NCI-H2081 treated with DMSO at 0.1 percent for 48 hours (cell line): ENCODE measurements at places on chromosomes 1 and 21.
A peak's percentile ranks its signal among the peaks of the same experiment; 100 is the strongest.

DNA sequence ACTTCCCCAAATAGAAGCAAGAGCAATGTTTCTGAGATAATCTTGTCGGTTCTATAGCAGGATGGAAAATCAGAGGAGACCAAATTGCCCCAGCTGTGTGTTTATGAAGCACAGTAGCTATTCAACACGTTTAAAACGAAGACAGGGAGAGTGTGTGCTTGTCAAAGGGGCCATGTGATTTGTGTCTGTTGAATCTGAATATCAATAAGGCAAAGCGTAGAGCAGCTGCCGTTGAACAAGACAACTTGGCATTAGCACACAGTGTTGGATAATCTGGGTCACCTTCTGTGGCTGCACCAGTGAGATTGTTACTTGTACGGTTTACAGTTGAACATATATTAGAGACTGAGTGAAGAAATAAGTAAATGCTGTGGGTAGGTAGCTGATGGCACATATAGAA is 1.0 kb downstream of the CRB1 start:
- peak; percentile 93 for DNase-seq

- DNase-seq: no peak
These were observed 112.8 kb downstream of the RIPK4 start for GRCh38 chr21:41653954-41654491.

- DNase-seq: no peak
These were observed 39.6 kb upstream of the PALMD start for GRCh38 chr1:99606306-99606705.

- DNase-seq: no peak
These were observed 455.5 kb upstream of the ADAMTS5 start for GRCh38 chr21:27422435-27422834.

DNA sequence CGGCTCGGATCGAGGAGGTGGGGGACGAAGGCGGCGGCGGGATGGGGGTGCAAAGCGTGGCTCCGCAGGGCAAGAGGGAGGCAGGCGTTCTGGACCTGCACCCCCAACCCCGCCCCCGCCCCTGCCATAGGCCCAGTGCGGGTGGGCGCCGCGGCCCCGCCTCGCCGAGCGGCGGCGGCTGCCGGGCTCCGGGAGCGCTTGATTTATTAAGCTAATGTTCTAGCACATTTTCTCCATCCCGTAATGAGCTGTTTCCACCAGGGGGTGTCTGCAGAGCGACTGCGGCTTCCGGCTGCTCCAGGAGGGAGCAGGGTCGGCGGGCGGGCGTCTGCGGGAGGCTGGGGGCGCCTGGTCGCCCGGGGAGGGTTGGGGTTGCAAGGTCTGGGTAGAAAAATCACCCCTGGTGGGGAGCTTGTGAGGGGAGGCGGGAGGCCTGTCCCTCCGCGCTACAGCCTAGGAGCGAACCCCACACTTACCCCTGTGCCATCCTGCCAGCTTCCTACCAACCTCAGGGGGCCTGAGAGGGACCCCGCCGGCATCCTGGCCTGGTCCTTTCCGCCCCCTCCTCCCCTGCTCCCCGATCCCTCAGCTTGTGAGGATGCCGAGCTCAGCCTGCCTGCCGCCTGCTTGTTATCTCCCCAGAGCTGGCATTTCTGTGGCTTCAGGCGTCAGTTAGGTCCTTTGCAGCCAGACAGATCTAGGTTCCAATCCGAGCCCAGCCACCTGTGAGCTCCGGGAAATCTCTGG is 48.5 kb upstream of the ACOT11 start:
- DNase-seq: no peak

DNA sequence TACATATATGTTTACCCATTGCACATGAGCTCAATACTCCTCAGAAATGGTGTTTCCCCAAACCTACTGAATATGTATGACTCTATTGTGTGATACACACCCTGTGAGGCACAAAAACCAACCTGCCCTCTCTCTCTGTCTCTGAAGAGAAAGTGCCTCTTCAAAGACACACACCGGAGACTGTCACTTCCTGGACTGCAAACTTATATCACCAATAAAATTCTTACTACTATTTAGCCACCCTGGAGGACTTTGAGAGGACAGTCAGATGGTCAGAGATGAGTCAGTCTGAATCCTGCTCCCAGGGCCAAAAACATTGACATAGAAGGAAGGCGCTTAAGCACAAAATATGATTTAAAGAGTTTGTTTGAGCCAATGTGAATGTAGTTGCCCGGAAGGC is 110.4 kb downstream of the PPIAL4G start:
- no peak for DNase-seq

GRCh38 chr21:25557180-25557579 is 50.1 kb downstream of the MRPL39 start:
- no peak for DNase-seq

GRCh38 chr1:186780076-186780475 is 48.7 kb upstream of the PLA2G4A start:
- no peak for DNase-seq

- no peak for DNase-seq
These were observed 52.6 kb upstream of the LYST start for GRCh38 chr1:235919127-235919832.

DNA sequence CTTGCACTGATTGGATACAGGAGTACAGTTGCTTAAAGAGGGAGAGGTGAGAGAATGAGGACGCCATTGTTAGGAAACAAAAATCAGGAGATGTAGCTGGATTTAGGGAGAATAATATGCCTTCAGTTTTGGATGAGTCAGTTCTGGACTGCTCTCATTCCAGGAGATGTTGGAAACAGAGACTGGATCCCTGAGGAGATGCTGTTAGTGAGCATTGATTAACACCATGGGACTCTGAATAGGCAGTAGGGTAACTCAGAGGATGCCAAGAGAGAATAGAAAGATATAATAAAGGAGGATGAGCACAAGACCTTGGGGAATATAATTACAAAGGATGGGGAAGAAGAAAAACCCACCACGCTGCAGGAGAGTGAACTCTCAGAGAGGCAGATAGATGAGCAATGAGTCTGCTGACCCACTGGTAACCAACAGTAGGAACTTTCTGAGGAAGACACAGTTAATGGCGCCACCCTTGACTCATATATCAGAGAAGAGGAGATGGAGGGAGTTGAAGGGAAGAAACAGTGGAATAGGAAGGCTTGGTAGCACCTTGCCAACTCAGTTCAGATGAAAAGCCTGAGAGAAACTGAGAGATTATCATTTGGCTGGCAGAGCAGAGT is 10.5 kb downstream of the KCNJ15 start:
- DNase-seq: no peak

- no peak for DNase-seq
These were observed 160.9 kb downstream of the ROR1 start for GRCh38 chr1:63934697-63935096.

DNA sequence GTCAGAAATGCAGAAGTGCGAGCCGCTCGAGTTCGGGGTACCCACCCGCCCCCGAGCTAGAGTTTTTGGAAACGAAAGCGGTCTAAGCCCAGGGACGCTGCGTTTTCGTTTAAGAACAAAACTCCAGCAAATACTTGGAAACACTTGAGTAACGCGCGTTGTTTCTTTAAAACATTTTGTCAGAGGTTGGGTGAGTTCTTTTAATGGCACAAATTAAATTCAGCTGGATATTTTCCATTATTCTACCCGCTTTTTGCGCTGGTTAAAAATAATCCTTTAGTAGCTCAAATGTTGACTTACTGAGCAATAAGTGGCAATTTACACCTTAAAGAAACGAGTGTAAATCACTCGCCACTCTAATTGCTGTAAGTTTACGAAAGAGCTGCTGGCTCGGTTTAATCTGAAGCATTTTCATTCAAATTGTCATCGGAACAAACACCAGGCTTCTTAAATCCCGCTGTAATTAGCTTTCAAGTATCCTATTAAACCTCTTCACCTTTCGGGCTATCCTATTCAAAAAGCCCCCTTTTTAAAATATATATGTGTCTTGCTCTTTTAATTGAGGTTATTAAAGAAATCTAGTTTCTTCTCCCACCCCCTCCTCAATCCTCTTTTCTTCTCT is 1.5 kb downstream of the LHX8 start:
- DNase-seq: peak; percentile 42

- no peak for DNase-seq
These were observed 99.7 kb downstream of the UBR4 start for GRCh38 chr1:19110257-19110927.

DNA sequence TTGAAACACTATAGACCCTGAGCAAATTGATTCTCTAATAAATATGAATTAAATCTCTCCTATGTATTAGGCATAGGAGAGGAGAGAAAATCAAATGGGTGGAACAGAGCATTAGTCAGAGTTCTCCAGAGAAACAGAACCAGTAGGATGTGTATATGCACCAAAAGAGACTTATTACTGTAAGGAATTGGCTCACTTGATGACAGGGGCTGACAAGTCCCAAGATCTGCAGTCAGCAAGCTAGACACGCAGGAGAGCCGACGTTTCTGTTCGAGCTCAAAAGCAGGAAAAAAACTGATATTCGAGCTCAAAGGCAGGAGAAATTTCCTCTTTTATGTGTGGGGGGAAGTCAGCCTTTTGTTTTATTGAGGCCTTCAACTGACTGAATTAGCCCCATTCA is 259.2 kb upstream of the KAZN start:
- DNase-seq: no peak

DNA sequence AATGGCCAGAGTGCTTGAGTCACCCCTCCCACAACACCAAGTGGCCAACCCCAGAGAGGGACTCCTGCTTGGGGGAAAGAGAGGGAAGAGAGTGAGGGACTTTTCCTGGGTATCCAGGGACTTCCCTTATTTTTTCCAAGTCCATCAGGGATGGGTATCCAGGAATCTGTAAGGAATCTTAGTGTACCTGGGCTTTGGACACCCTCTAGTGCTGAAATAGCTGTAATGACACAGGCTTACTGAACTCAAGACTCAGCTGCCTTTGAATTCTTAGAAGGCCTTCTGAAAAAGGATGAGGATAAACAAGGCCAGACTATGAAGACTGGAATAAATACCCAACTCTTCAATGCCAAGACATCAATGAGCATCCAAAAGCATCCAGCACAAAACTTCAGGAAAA is 12.0 kb downstream of the TSHB start:
- DNase-seq: no peak

GRCh38 chr1:154852845-154853244 is 17.2 kb downstream of the KCNN3 start:
- DNase-seq: no peak

GRCh38 chr1:183251101-183251958 is 65.3 kb downstream of the LAMC2 start:
- DNase-seq: no peak

- no peak for DNase-seq
These were observed 65.7 kb downstream of the PSMG1 start for GRCh38 chr21:39117440-39117970.

DNA sequence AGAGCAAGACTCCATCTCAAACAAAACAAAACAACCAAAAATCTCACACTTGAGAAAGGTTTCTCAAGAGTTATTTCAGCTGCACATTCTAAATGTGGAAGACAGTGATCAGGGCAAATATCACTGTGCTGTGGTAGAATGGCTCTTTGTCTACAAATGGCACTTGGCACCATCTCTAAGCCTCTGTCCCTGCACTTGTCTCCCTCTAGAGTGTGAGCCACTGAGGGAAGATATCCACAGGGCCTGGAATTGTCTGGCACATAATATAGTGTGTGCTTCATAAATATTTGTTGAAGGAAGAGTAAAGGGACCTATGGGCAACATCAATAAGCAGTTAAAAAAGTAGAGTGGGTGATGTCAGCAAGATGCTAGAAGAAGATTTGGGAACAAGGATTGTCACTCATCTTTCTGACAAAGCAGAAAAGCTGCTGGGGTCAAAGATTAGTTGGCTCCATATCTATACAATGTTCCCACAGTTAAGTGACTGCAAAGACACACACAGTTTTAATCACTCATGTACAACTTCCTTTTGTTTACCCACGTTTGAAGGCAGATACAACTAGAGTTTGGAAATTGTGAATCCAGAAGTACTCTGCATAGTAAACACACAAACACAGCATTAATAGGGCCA is 19.1 kb downstream of the CD101 start:
- DNase-seq: no peak

DNA sequence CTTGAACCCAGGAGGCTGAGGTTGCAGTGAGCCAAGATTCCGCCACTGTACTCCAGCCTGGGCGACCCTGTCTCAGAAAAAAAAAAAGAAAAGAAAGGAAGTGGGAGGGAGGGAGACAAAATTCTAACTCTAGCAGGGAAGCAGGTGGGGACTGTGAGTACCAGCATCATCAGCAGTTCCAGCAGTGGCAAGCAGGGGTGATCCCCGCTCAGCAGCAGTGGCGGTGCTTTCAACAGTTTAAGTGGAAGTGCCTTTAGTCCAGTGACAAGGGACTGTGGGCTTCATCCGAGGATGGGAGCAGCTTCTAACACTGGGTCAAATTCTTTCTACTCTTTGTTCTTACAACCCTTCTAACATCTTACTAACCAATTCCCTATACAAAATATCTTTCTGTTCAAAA is 858.1 kb upstream of the ADAMTS5 start:
- DNase-seq: no peak

GRCh38 chr1:205449750-205450443 is 5.9 kb downstream of the BLACAT1 start:
- no peak for DNase-seq

- no peak for DNase-seq
These were observed 9.4 kb downstream of the TPM3 start for GRCh38 chr1:154182344-154183045.

- DNase-seq: no peak
These were observed 15.3 kb downstream of the BEND5 start for GRCh38 chr1:48761411-48761810.
